ENCODE measurements at places on chromosomes 13 and 19.

DNA sequence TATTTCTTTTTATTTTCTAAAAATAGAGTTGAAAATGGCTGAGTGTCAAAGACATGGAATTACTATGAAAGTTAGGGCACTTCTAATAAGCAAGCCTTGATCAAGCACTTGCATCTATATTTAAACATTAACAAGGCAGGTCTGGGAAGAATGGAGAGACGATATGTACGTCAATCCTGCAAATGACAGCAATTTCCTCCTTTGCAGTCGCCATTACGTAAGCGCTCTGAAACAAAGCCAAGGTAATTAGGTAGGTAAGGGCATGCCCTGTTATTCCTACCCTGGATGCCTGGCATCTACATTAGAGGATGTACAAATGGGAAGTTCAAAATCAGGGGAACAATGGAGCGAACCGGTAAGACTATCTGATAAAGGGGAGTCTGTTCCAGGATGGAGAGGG lies 664.0 kb upstream of the ARGLU1 start:
- DNase-seq, result no peak

GRCh38 chr19:1867349-1867724 lies 4.0 kb upstream of the KLF16 start:
- DNase-seq, result no peak

DNA sequence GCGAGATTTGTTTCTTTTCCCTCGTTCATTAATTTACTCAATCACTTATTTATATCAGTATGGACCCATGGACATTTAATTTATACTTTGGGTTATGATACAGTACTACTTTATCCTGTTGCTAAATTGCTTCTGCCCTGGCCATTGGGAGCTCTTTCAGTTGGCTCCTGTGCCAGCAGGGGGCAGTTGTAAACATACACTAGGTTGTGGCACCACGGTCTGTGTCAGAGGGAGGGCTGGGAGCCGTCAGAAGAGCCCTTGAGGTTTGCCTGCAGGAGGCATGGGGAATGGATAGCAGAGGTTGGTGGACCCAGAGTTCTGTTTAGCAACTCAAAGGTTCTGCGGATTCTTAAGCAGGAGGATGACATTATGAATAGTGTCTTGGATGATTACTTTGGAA lies 94.3 kb downstream of the ERCC5 start:
- DNase-seq, result peak; percentile 15

DNA sequence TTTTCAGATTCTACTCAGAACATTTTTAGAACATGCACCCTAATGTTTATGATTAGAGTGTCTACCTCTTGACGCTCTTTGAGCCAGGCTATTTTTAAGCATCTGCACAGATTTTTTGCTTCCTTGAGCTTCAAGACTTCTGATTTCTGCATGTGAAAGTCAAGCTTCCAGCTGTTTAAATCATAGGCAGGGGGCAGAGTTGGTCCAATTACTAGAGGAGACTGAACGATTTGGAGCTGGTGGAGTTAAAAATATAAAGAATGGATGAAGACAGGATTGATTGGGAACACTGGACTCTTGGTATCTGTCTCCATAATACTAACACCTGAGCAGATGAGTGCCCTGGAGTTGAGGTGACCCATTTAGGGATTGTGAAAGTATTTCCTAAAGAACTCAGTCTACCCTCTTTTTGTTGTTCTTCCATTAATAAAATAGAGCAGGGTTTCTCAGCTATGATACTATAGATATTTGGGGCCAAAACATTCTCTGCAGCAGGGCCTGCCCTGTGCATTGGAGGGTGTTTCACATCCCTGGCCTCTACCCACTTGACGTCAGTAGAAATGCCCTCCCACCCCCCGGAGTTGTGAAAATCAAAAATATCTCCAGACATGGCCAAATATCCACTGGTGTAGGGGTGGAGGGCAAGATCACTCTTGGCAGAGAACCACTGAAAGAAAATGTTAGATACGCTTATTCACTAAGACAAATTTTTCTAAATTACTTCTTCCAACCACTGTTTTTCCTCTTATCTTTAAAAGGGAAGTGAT lies 160.1 kb downstream of the COG6 start:
- no peak for DNase-seq

GRCh38 chr13:91889641-91890040 lies 491.2 kb downstream of the GPC5 start:
- no peak for DNase-seq

DNA sequence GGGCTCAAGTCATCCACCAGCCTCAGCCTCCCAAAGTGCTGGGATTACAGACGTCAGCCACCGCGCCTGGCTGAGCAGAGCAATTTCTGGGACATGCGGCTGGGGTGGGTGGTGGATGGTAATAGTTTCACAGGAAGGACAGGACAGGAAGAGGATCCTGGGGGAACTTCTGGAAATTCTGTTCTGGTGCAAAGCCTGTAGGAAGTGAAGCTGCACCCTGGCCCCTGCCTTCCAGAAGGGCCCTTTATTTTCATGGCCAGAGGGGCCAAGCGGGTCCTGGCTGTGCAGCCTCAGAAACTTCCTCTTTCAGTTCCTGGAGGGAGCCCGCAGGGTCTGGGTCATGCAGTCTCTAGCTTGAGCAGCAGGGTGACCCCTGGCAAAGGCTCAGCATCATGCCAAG lies 15.7 kb downstream of the FEM1A start:
- peak; percentile 55 for DNase-seq

DNA sequence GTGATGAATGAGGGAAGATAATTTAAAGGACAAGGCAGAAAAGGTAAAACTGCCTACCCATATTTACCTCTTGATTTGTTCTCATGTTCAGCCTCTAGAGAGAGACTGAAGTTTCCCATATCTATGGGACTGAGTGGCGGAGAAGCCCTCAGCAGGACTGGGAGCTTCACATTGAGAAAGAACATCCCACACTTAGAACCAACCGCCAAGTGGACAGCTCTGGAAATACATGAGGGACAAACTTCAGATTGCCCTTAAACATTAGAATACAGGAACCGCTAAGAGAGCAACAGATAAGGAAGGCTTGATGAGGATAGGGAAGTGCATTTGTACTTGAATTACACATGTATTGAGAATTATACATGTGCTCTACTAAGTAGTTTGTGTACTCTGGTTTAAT lies 316.0 kb upstream of the MIR17HG start:
- DNase-seq, result peak; percentile 9

DNA sequence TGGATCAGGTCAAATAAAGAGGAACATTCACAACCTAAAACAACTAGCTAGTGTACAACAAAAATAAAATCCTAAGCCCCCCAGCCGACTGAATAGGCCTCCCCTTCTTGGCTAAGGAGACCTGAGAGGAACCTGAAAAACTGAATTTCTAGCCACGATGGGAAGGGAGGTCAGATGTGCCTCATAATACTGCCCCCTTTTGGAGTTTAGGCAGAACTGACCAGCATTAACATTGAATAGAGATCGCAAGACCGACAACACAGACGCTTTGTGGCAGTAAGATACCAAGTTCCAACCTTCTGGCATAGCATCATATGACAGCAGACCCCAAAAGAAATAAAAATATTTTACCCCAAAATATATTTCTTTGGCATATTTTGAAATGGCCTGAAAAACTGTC lies 15.9 kb downstream of the CBY2 start:
- peak; percentile 71 for DNase-seq

DNA sequence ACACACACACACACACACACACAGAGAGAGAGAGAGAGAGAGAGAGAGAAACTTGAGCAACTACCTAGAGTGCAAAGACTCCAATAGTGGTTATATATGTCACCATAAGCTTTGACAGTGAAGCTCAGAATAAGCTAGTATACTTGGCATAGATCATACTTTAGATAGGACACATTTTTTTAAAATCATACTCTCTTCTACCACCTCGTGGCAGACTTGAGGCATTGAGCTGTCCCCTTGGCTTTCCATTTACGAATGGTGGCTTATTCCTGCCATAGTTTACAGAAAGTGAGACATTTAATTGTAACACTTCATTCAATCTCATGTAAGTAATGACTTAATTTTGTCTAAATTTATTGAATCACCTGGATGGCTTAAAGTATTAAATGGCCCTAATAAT lies 108.2 kb downstream of the EDNRB start:
- peak; percentile 64 for DNase-seq

DNA sequence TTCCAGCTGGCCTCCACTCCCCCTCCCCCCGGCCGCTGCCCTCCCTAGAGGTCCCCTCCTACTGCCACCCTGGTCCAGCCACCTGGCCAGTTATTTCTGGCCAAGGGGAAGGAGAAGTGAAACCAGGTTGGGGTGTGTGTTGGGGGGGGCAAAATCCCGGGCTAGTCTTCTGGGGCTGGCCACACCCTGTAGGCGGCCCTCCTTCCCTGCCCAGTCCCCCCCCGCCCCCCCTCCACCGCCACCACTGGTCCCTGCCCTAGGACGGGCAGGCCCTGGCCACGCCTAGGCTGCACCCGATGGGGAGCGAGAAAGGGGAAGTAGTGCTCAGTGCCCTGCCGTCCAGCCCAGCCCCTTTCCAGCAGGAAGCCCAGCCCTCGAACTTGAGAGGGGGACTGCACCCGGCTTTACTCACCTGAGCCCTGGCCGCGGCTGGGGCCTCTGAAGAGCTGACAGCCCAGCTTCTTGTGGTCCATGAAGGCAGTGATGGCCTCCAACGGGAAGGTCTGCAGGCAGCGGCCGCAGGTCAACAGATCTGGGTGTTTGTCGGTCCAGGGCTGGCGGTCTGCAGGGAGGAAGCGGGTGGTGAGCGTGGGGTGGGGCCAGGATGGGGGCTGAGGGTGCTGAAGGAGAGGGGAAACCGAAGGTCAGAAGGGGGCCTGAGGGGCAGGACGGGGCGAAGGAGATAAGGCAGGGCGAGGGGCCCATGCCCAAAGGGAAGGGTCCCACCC lies 813 bp downstream of the ZNF296 start:
- peak; percentile 94 for DNase-seq

GRCh38 chr19:7879836-7880235 lies 5.6 kb upstream of the PRR36 start:
- no peak for DNase-seq

DNA sequence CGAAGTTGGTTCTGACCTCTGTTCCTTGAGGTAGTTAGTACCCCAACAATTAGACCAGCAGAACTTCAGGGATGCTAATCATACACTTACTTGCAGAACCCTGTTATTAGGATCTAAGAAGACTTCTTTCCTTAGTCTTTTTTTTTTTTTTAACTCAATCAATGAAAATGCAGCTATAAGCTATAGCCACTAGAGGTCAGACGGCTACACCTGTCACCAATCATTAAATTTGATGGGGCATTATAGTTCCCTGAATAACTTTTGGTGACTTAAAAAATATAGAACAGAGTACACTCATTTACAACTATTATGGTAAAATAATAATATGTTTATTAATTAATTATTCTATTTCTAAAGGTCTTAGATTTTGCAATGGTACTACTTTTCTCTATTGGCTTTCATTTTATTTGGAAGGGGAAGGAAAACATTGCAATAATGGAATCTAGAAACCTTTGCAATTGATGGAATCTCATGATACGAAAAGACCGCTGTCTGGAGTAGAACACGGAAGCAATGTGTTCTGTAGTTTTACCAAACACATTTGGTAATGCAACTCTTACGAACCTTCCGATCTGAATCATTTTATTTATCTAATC lies 483.2 kb downstream of the DIAPH3 start:
- DNase-seq, result peak; percentile 65

DNA sequence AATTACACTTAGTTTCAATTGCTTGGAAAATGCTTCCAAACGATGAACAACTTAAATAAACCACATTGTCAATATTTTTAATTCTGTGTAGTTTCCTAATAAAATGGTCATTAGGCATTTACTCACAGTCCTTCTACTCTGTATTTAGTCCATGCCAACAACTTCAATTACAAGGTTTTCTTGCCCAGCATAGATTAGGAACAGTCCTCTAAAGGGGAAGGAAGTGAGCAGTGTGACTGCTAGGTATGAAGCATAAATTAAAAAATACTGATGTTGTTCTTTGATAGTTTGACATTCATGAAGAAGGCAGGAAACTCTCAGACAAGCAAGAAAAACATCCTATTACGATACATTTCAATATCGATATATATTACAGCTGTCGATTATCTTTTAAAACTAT lies 716.0 kb upstream of the PCDH9 start:
- no peak for DNase-seq

- DNase-seq, result peak; percentile 35
These were observed 1.2 kb upstream of the GAMT start for GRCh38 chr19:1402411-1403070.

- no peak for DNase-seq
These were observed 1.5 kb downstream of the TTC9B start for GRCh38 chr19:40216777-40217026.

DNA sequence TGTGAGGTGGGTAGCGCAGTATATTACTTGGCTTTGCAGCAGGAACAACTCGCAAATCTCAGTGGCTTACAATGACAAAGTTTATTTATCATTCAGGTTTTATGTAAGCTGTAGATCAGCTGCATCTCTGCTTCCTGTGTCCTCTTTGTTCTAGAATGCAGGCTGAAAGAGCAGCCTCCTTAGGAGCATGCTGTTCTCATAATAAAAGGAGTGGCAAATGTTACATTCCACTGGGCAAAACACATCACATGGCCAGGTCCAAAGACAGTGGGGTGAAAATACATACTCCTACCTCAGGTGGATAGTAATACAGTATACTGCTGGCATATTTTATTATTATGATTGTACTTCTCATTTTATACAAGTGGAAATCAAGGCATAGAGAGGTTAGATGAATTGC lies 1.2 kb upstream of the CSNK1A1L start:
- DNase-seq, result no peak

DNA sequence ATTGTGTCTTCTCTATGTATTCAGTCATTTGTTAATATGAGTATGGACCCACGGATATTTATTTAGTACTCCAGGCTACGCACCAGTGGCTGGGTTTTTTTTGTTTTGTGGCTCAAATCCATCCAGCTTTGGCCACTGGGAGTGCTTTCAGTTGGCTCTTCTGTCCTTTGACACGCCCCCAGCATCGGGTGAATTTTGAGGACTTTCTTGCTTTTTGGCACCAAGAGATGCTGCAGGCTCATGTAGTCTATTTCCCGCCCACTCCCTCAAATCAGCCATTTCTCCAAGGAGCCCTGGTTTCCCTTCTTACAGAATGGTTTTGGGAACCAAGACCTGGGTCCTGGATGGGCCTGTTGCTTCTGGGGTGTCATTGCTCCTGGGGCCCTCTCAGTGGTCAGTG lies 55.8 kb downstream of the SMARCA4 start:
- no peak for DNase-seq

DNA sequence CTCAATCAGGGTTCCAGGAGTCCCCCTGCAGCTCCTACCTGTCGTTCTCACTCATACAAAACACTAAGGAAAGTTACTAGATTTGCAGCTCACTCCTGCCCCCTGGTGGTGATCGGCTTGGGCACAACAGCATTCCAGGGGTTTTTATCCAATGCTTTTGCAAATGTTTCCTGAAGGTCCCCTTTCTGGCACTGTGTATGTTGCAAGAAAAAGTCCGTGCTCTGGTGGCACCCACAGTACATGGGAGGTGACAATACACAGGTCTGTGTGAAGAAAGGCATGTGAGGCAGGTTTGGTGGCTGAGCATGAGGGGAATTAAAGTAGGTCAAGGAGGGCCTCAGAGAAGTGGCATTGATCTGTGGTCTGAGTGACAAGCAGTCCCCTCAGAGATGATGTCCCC lies 8.6 kb upstream of the TYK2 start:
- peak; percentile 87 for DNase-seq

DNA sequence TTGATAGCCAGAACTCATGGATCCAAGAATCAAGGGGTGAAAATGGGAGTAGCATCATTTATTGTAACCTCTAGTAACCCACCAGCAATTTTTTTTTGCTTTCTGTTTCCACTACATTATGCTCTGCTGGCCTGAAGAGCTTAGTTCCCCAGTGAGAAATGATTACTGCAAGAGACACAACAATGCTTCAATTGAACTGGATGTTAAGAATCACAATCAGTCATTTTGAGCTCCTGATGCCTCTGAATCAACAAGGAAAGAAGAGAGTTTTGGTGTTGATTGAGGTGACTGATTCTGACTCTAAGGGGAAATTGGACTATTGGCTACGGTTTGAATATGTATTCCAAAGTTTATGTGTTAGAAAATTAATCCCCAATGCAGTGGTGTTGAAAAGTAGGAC lies 1084.4 kb downstream of the SLITRK1 start:
- DNase-seq, result no peak

Data from hematopoietic multipotent progenitor cell treated with erythropoietin and hydrocortisone succinate and interleukin-3 and kit ligand, for 6 days (in vitro differentiated cells).